Cardiac fibroblast (primary cell): ENCODE measurements at places on chromosomes 12 and 14.
A peak's percentile ranks its signal among the peaks of the same experiment; 100 is the strongest.

GRCh38 chr14:91360490-91361232 is 57.0 kb downstream of the CCDC88C start:
- DNase-seq: no peak

GRCh38 chr14:81385886-81386285 is 14.2 kb downstream of the STON2 start:
- DNase-seq: no peak

DNA sequence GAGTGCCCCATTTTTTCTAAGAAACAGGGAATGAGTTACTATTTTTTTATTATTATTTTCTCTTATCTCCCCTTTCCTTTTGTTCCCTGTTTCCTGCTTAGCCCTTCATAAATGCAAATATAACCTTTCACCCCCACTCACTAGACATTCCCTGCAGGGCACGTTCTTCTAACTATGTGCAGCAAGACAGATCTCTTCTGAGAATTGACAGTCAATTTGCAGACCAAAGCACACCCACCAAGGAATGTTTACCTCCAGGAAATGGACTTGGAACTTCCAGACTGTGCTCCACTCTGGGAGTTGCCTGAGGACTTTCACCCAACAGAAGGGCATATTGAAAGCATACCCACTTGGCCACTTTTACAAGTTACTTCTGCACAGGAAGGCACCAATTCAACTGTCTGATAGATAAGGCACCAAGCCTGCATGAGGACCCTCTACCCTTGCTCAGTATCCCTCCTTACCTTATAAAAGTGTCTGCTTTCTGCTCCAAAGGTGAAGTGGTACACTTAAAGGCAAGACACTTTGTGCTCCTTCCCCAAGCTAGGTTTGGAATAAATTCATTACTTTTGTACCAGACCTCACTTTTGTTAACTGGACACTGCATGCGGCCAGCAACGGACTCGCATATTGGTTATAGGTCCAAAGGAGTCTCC is 6.5 kb downstream of the TAS2R19 start:
- peak; percentile 10 for DNase-seq

DNA sequence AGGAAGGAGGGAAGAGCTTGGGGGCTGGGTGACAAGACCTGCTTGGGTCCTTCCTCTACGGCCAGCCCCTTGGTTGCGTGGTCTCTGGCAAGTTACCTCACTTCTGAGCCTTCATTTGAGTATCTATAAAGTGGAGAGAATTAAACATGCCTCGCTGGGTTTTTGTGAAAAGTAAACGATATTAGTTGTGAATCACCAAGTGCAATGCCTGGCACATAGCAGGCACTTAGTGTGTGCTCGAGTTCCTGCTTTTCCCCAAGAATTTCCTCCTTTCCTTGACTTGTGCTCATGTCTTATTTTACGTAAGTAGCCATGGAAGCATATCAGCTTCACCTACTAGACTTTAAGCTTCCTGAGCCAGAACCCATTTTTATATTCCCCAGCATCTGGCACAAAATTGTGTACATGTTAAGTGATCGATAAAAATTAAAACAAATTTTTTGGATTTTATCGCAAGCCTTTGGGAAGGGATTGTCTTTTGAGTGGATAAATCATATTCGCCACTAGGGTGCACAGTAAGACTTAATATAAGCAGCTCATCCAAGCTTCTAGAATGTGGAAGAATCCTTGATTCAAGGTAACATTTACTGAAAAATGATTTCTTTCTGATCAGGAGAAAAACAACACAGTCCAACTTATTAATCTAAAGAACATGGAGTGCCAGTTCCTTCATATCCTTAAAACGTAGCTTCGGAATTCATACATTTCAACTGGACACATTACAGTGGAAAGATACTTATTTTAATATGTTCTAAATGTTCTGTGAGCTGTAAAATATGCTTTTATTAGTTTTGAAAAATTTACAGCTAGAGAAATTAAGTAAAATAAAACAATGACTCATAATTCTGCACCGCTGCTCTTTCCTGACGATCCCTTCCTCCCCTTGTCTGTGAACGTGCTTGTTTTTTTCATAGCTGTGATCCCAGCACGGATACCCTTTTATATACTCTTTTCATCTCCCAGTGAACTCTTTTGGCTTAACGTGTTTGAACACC is 62.0 kb downstream of the SLC25A47 start:
- peak; percentile 85 for DNase-seq

- DNase-seq: no peak
Observed at GRCh38 chr14:76326918-76327689, 48.8 kb upstream of the ESRRB start.

DNA sequence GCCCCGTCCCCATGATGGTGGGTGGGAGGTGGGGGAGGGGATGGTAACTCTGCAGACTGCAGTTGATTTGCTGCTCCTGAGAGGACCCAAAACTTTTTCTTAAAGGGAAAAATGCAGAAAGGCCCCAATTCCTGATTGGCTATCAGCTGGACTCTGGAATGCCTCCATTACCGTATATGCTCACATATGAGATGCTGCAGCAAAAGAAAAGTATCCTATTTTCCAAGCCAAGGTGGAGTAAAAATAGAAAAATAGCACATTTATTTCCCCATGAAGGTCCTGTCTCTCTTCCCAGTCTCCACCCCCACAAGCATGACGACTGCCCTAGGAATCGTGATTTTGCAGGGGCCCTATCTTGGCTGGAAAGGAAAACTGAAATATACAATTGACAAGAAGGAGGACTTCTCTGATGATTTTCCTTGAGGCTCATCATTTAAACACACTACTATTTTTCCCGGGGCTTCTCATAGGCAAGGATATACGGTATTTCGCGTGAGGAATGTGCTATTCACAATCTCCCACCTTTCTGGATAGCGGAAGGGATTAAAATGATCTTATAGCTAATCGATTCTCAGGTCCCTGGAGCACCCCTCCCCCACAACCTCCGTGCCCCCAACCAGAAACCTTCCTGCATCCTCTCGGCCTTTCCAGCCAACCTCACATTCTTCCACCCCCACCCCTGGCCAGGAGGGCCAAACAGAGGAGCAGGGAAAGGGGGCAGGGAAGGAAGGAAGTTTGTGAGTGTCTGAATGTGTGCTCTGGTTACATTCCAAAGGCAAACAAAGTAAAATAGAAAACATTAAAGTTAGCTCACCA is 138.9 kb upstream of the CCND2 start:
- no peak for DNase-seq

GRCh38 chr12:73632661-73633060 is 905.0 kb upstream of the ATXN7L3B start:
- no peak for DNase-seq

GRCh38 chr14:55707365-55707804 is 127.4 kb downstream of the KTN1 start:
- DNase-seq: peak; percentile 77

GRCh38 chr12:1878214-1878613 is 40.2 kb downstream of the CACNA2D4 start:
- no peak for DNase-seq
